ENCODE measurements at places on chromosomes 3 and 15. TPM values are rescaled to one million over a fixed set of nuclear protein-coding genes. Genes with fewer than 3 reads are reported as not detected.

- peak overlapping the region; percentile 60 for H3K27ac ChIP-seq
- no peaks in the 10 kb centered on the region for H3K36me3 ChIP-seq
- H3K4me1 ChIP-seq, result peaks cover 3% of the 10 kb centered on the region
- no peak for DNase-seq
Measured at GRCh38 chr3:56930706-56931105, 129.0 kb upstream of the ARHGEF3 start.

GRCh38 chr3:141680620-141681389 lies 57.3 kb upstream of the RNF7 start:
- DNase-seq, result peak; percentile 23
- H3K4me3 ChIP-seq, result no peak overlapping the region
- H3K4me1 ChIP-seq, result no peaks in the 10 kb centered on the region
- H3K27me3 ChIP-seq, result no peaks in the 10 kb centered on the region
- H3K36me3 ChIP-seq, result no peaks in the 10 kb centered on the region

- no peaks in the 10 kb centered on the region for H3K36me3 ChIP-seq
- no peaks in the 10 kb centered on the region for H3K27me3 ChIP-seq
- no peak overlapping the region for H3K27ac ChIP-seq
- no peak for DNase-seq
Measured at GRCh38 chr15:65979316-65979715, 110.0 kb downstream of the RAB11A start.

GRCh38 chr3:37147666-37148065 lies 26.7 kb downstream of the LRRFIP2 start:
- no peak overlapping the region for H3K4me3 ChIP-seq
- peaks cover 5% of the 10 kb centered on the region for H3K4me1 ChIP-seq
- DNase-seq, result no peak
- H3K27me3 ChIP-seq, result no peaks in the 10 kb centered on the region
- H3K27ac ChIP-seq, result no peak overlapping the region

GRCh38 chr3:156264771-156265170 lies 144.4 kb downstream of the KCNAB1 start:
- no peaks in the 10 kb centered on the region for H3K4me1 ChIP-seq
- H3K27ac ChIP-seq, result no peak overlapping the region
- no peak overlapping the region for H3K4me3 ChIP-seq
- no peaks in the 10 kb centered on the region for H3K36me3 ChIP-seq
- DNase-seq, result no peak
- H3K27me3 ChIP-seq, result no peaks in the 10 kb centered on the region

DNA sequence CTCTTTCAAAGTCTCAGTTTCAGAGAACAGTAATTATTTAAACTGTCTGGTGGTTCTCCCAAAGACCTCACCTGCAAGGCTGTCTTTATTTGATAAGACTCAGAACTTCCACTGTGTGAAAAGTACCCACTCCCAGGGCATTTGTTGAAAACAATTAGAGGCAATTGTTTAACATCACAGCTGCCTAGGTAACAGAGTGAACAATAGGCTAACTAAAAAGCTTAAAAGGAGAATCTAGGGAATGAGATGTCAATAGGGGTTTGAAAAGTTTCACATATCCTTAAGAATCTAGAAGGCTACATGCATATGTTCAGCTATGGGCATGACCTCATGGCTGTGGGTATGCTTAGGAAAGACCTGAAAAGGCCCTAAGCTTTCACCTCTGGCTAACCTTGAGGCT lies 2.9 kb upstream of the STRIT1 start:
- H3K27me3 ChIP-seq, result no peaks in the 10 kb centered on the region
- H3K4me3 ChIP-seq, result no peak overlapping the region
- H3K36me3 ChIP-seq, result no peaks in the 10 kb centered on the region
- H3K4me1 ChIP-seq, result no peaks in the 10 kb centered on the region

- H3K36me3 ChIP-seq, result no peaks in the 10 kb centered on the region
- no peaks in the 10 kb centered on the region for H3K27me3 ChIP-seq
- no peak overlapping the region for H3K4me3 ChIP-seq
- no peak for DNase-seq
- no peaks in the 10 kb centered on the region for H3K4me1 ChIP-seq
Measured at GRCh38 chr15:31887246-31887645, 143.1 kb upstream of the CHRNA7 start.

- no peaks in the 10 kb centered on the region for H3K4me1 ChIP-seq
- no peaks in the 10 kb centered on the region for H3K27me3 ChIP-seq
- no peak overlapping the region for H3K4me3 ChIP-seq
Measured at GRCh38 chr3:78825858-78826215, 942.0 kb downstream of the ROBO1 start.

DNA sequence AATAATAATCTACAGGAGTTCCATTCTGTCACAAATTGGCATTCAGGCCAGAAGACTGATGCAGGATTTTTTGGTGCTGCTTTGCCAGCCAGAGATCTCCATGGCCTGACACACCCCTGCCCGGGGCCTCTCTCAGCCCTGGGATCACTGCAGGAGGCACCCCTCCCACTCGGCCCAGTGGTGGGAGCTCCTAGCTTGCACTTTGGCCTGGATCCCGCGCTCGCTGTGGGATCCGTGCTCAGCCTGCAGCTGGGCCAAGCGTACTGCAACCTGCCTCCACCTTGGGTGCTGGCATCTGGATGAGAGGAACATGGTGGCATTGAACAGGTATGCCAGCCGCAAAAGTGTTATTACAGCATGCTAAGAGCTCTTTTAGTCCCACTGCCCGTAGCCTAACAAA lies 656.7 kb upstream of the CCDC54 start:
- DNase-seq, result no peak
- no peaks in the 10 kb centered on the region for H3K36me3 ChIP-seq
- H3K4me3 ChIP-seq, result no peak overlapping the region
- H3K27ac ChIP-seq, result no peak overlapping the region
- H3K27me3 ChIP-seq, result no peaks in the 10 kb centered on the region
- H3K4me1 ChIP-seq, result no peaks in the 10 kb centered on the region

GRCh38 chr3:106326941-106327695 lies 458.3 kb upstream of the CBLB start:
- H3K36me3 ChIP-seq, result no peaks in the 10 kb centered on the region
- no peak overlapping the region for H3K4me3 ChIP-seq
- DNase-seq, result no peak
- H3K27ac ChIP-seq, result no peak overlapping the region
- H3K27me3 ChIP-seq, result no peaks in the 10 kb centered on the region

DNA sequence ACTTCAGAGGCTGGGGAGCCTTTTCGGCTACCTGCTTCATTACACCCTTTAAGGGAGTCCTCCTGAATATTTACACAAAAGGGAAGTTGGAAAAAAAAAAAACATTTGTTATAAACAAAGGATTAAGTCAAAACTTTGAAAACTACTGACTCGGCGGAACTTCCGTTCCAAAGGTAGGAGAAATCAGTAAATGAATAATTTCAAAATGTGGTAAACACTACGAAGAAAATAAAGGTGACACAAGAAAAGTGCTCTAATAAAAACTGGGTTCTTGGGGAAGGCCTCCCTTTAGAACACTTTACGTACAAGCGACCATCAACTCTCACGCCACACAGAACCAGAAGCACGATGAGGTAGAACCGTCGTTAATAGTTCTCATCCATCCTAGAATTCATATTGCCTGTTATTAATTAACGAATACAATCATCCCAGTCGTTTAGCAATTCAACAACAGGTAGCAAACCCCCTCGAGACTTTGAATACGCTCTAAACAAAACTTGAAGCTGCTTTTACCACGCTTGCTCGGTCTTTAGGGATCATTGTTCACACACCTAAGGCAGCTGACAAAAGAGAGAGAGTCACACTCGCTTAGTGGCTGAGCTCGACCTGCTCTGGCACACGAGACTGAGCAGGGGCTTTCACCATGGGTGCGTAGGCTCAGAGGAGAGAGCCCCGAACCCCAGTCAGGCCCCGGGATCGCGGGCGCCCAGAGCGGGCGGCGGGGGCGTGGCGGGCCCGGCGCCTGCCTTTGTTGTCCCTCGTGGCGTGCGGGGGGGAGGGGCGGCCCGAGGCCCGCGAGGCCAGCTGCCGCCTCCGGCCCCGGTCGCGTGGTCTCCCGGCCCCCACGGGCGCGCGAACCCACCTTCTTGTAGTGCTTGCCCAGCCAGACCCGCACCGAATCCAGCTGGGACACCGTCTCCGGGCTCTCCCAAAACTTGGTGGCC lies 680 bp downstream of the SMARCC1 start:
- no peaks in the 10 kb centered on the region for H3K4me1 ChIP-seq
- H3K27me3 ChIP-seq, result no peaks in the 10 kb centered on the region
- H3K27ac ChIP-seq, result peak overlapping the region; percentile 96
- H3K36me3 ChIP-seq, result no peaks in the 10 kb centered on the region
- peak; percentile 53 for DNase-seq

- no peak overlapping the region for H3K4me3 ChIP-seq
- no peaks in the 10 kb centered on the region for H3K27me3 ChIP-seq
- no peaks in the 10 kb centered on the region for H3K36me3 ChIP-seq
- no peaks in the 10 kb centered on the region for H3K4me1 ChIP-seq
- no peak overlapping the region for H3K27ac ChIP-seq
Measured at GRCh38 chr3:155519078-155519477, 225.6 kb upstream of the STRIT1 start.

DNA sequence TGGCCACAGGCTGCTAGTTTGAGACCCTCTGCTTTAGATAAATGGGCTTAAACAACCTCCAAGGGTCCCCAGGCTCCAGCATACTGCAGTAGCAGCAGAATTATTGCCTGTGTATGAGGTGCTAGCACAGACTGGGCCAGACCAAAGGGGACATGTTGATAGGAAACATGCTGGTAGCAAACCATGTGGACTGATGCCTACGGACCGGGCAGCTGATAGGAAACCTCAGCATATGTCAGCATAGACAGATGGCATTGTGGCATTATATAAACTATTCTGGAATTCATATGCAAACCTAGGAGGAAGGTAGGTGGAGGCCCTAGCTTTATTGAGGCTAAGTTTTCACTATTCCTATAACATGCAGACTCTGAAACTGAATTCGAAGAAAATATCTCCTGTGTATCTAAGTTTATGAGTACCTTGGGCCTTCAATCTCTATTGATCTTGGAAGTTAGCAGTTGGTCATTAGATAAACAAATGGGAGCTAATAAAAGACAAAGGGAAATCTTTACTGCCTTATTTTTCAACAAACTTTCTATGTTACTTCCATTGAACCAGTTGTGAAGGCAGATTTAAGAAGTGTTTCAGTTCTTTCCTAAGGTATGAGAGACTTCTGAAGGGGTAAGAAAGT lies 1.7 kb upstream of the HGD start:
- DNase-seq, result no peak
- no peak overlapping the region for H3K4me3 ChIP-seq
- H3K4me1 ChIP-seq, result no peaks in the 10 kb centered on the region

GRCh38 chr3:105614288-105615030 lies 247.8 kb downstream of the ALCAM start:
- no peak overlapping the region for H3K27ac ChIP-seq
- H3K27me3 ChIP-seq, result no peaks in the 10 kb centered on the region
- DNase-seq, result no peak
- H3K36me3 ChIP-seq, result no peaks in the 10 kb centered on the region

DNA sequence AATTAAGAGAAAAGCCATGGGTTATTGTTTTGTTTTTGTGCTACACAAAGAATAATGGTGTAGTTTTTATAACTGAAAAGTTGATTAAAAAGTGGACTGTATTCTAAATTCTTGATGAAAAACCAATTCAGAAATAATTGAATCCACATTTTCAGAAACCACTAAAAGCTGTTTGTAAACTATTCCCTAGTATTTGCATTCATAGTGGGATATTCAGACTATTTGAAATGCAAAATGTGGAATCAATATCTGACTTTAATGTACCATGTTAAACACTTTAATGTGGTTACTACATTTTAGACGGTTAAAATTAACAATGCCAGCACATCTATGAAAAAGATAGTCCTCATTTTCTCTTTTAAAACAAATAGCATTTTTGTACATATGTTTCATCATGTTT lies 104.6 kb downstream of the ZIC4 start:
- H3K4me3 ChIP-seq, result no peak overlapping the region
- H3K27me3 ChIP-seq, result no peaks in the 10 kb centered on the region
- H3K4me1 ChIP-seq, result no peaks in the 10 kb centered on the region
- no peak overlapping the region for H3K27ac ChIP-seq
- H3K36me3 ChIP-seq, result no peaks in the 10 kb centered on the region

GRCh38 chr3:141686466-141687291 lies 51.4 kb upstream of the RNF7 start:
- peak; percentile 62 for DNase-seq
- H3K4me3 ChIP-seq, result peak overlapping the region; percentile 45
- H3K27ac ChIP-seq, result peak overlapping the region; percentile 79
- H3K4me1 ChIP-seq, result no peaks in the 10 kb centered on the region
- no peaks in the 10 kb centered on the region for H3K36me3 ChIP-seq

GRCh38 chr3:147410116-147410525 lies 956 bp downstream of the ZIC1 start:
- H3K4me1 ChIP-seq, result peaks cover 15% of the 10 kb centered on the region
- H3K27ac ChIP-seq, result no peak overlapping the region
- peaks cover 97% of the 10 kb centered on the region for H3K27me3 ChIP-seq
- H3K36me3 ChIP-seq, result no peaks in the 10 kb centered on the region
- peak overlapping the region; percentile 17 for H3K4me3 ChIP-seq
- DNase-seq, result no peak

GRCh38 chr15:56948000-56948763 lies 29.7 kb downstream of the TCF12 start:
- H3K27ac ChIP-seq, result no peak overlapping the region
- no peaks in the 10 kb centered on the region for H3K27me3 ChIP-seq
- DNase-seq, result no peak
- no peak overlapping the region for H3K4me3 ChIP-seq
- no peaks in the 10 kb centered on the region for H3K36me3 ChIP-seq
- H3K4me1 ChIP-seq, result no peaks in the 10 kb centered on the region

CCR2 gene
- total RNA-seq, result 2.7 TPM

GCNT3 gene
- not detected for total RNA-seq

LSAMP gene
- 2.5 TPM for total RNA-seq

SLC22A14 gene
- 0.28 TPM for total RNA-seq

AMOTL2 gene
- total RNA-seq, result 87.5 TPM

ZNF774 gene
- total RNA-seq, result 0.51 TPM

DPPA2 gene
- total RNA-seq, result not detected

CCDC80 gene
- total RNA-seq, result 95.6 TPM

Data from uterus (tissue), 4 donors.